ENCODE measurements at places on chromosomes 1 and 21.

GRCh38 chr1:154989195-154989860 is 4.1 kb upstream of the LENEP start:
- DNase-seq: no peak

GRCh38 chr1:116574581-116575291 is 3.9 kb upstream of the CD58 start:
- DNase-seq: peak; percentile 7

GRCh38 chr1:150008699-150009098 is 1.8 kb downstream of the OTUD7B start:
- no peak for DNase-seq

- DNase-seq: no peak
Observed at GRCh38 chr1:235077571-235078479, 50.8 kb downstream of the TOMM20 start.

- no peak for DNase-seq
Observed at GRCh38 chr1:89871768-89872473, 51.1 kb downstream of the LRRC8D start.

GRCh38 chr1:85125891-85126290 is 74.9 kb downstream of the SYDE2 start:
- no peak for DNase-seq

DNA sequence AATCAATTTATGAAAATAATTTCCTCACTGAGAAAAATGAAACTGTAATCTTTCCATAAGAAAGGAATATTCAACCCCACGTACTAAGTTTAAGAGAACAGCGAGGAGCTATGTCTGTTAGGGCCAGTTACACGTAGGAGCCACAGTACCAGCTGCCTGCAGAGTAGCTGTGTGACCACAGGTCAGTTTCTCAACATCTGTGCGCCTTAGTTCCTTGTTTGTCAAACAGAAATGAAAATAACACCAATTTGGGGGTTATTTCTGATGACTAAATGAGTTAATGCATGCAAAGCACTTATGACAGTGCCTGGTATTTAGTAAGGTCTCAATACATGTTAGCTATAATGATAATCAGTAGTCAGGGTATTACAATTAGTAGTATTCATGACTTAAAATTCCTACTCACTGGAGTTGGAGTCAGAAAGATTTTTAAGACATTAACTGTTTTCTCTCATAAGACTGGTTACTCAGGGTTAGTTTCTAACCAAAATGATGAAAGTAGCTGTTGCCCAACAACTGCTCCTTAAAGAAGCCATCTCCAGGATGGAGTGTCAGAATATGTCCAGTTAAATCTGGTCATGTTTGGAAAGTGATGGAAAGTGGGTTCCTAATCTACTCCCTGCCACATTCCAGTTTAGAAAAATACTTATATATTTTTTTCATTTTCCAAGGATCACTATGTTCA is 85.8 kb upstream of the ZNF648 start:
- DNase-seq: no peak

GRCh38 chr1:117664314-117664713 is 58.5 kb downstream of the TENT5C start:
- DNase-seq: no peak

DNA sequence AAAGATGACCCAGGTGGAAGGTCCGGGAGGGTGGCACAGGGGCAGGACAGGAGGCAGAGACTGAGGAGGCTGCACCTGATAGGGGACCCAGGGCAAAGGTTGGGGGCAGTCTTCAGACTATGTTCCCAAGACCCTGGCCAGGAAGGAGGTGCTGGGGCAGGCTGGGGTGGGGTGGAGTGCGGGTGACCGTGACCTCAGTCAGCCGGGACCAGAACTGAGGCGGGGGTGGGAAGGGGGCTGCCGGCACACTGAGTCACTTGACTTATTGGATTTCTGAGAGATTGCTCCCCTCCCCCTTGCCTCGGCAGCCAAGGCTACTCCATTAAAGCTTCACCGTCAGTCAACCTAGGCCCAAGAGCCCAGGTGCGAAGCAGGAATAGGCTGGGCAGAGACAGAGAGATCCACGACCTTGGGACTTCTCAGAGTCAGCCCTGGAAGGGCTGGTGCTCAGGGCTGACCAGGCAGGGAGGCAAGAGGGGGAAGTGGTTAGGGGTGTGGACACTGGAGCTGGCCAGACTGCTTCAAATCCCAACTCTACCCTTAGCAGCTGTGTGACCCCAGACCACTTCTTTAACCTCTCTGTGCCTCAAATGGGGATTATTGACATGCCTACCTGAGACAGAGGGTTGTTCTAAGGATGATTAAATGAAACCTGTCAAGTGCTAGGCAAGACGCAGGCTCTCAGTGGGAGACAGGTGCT is 47.9 kb upstream of the LAPTM5 start:
- no peak for DNase-seq

- no peak for DNase-seq
Observed at GRCh38 chr1:198678901-198679329, 40.1 kb downstream of the PTPRC start.

GRCh38 chr1:185409763-185410528 is 92.9 kb upstream of the IVNS1ABP start:
- DNase-seq: no peak

GRCh38 chr21:41124641-41125201 is 43.2 kb upstream of the BACE2 start:
- DNase-seq: no peak

DNA sequence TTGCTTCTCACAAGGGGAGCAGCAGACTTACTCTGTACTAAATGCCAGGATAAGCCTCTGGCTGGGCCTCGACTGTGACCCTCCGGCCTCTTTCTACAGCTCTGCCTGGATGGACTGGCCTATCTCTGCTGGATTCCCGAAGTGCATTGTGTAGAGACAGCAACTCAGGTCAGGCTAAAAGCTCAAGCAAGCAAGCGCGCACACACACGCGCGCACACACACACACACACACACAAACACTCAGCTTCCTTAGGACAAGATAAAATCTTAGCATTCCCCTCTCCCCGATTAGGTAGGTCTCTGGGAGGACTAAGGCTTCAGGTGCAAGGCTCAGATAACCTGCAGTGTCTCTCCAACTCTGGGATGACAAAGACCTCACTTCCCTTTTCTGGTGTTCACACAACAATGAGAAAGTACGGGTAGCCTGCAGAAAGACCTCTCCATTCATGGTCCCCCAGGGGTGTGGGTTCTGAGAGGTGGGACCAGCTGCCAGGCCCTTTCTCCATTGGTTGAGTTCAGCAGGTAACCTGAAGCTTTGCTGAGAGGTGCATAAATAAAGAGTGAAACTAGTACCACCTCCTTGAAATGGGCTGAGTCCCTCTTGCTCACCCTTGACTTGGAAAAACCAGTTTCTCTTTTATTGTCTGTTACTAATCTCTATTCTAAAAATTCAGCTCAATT is 155.1 kb upstream of the CAMK1G start:
- DNase-seq: no peak

DNA sequence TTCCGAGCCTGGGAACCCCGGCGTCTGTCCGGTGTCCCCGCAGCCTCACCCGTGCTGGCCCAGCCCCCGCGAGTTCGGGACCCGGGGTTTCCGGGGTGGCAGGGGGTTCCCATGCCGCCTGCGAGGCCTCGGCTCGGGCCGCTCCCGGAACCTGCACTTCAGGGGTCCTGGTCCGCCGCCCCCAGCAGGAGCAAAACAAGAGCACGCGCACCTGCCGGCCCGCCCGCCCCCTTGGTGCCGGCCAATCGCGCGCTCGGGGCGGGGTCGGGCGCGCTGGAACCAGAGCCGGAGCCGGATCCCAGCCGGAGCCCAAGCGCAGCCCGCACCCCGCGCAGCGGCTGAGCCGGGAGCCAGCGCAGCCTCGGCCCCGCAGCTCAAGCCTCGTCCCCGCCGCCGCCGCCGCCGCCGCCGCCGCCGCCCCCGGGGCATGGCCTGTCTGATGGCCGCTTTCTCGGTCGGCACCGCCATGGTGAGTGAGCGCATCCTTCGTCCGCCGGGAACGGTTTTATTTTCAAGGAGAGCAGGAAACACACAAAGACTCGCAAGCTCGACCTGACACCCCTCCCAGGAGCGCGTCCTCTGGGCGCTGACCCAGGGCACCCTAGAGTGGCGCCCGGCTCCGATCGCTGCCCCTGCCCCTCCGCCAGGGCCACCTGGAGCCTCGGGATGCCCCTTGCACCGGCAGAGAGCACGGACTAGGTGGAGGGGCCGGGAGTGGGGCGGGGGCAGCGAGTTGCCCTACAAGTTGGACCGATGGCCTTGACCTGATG is at the start of gene ABCG1:
Gene ABCG1, plus strand, starts transcription at position 305 of the 770 bp plus-strand sequence. Its CDS starts 123 bp downstream, at position 428.
- DNase-seq: no peak

GRCh38 chr1:40664167-40664537 is 1.3 kb downstream of the RIMS3 start:
- DNase-seq: no peak

GRCh38 chr1:3586986-3587759 is 24.1 kb downstream of the MEGF6 start:
- DNase-seq: no peak

DNA sequence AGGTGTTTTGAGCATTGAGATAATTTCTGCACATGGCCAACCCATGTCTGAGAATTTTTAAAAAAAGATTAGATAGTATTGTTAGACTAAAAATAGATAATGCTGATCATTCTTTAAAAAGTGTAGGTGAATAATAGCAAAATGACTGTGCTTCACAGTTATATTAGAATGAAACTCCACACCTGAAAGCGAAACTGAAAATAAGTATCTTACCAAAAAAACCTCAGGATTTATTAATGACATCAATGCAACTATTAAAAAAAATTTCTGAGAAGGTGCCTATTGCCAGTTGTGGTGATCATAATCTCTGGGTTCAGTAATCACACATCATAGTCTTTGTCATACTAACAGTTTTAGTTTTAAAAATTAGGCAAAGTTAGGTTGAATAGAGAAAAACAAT is 36.5 kb downstream of the PLA2G4A start:
- DNase-seq: no peak

DNA sequence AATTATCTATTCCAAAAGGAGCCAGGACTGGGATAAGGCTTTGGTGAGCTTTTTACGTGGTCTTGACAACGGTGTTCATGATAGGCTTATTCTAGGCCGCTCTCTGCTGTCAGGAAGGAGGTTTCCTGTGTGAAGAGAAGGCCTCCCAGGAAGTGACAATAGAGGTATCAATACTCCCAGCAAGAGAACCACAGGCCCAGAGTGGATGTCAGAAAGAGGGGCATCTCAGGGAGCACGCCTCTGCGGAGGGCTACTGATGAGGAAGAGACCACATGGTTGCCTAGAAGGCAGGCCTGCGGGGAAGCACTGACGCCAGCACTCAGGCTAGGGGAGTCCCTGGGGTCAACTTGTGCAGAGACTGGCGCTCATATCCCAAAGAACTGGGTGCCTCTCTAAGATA is 60.4 kb downstream of the ITPKB start:
- no peak for DNase-seq

- DNase-seq: no peak
Observed at GRCh38 chr1:41641475-41641814, 157.0 kb upstream of the EDN2 start.

GRCh38 chr1:63871463-63871862 is 97.6 kb downstream of the ROR1 start:
- DNase-seq: no peak

DNA sequence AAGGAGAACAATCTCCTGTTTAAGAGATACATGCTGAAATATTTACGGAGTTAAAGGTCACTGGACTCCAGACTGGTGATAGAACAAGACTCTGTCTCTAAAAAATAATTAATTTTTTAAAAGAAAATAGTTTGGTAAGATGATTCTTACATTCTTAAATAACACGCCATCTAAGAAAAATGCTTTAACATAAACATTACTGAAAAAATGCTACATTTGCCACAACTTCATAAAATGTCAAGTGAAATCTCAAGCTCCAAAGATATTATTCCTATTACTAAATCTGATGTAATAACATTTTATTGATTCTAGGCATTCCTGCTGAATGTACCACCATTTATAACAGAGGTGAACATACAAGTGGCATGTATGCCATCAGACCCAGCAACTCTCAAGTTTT is 4.1 kb downstream of the ANGPTL3 start:
- DNase-seq: no peak

- no peak for DNase-seq
Observed at GRCh38 chr1:63904826-63905225, 131.0 kb downstream of the ROR1 start.

DNA sequence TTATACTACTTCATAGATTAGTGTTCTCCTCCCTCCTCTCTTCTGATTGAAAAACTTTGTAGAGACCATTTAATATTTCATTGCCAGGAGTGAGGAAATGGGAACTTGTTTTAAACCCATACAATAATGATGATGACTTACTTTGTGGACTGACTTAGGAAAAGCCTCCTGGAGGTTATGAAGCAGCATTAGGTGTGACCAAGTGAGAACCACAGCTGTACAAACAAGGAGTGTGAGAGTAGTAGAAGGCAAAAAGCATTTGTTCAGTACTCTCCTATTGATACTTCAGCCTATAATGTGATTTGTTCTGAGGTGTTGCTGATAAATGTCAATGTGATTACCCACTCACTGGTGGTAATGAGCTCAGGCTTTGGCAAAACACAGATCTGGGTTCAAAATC is 8.4 kb downstream of the TIPRL start:
- no peak for DNase-seq

GRCh38 chr1:230249695-230250480 is 176.2 kb downstream of the PGBD5 start:
- DNase-seq: no peak

GRCh38 chr1:236129306-236129705 is 13.0 kb upstream of the GPR137B start:
- no peak for DNase-seq

DNA sequence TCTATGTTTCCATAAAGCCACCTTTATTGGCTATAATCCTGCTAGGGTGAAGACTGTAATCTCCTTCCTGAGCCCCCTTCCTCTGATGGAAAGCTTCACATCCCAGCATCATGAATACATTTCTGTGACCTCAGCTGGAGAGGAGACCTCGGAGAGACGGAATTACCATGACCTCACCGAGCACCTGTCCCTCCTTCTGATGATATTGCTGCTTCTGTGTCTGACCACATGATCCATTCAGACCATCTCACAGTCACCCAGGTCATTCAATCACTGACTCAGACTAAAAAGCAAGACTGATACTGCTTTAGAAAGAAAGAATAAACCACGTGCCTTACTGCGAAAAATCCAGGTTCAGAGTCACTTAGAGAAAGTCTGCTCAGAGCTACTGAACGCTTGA is 8.8 kb downstream of the KCND3 start:
- DNase-seq: no peak

GRCh38 chr1:184861755-184862336 is 107.2 kb upstream of the EDEM3 start:
- DNase-seq: no peak

DNA sequence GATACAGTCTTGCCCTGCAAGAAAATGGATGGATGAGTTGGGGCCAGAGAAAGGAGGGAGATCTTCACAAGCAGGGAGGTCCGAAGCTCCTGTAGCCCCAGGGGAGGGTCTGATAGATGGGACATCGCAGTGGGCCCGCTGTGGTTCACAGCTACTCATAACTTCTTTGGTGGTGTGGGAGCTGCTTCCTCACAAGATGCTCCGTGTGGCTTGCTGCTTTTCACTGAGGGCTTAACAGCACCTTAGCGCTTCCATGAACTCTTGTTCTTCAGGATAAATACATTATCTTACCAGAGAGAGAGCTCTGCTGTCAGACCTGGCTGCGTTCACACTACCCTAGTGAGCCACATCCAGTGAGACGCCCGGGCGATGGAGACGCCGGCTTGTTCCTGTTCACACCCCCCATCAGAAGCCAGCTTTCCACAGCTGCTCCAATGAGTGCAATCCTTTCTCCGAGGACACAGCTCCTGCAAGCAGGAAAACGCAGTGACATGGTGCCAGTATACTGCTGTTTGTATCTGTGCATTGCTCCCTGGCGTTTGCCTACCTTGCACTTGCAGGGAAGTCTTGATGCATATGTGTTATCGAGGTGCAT is 599.8 kb downstream of the AJAP1 start:
- no peak for DNase-seq

- DNase-seq: no peak
Observed at GRCh38 chr1:94319319-94320102, 82.1 kb upstream of the ARHGAP29 start.

Measured in activated naive CD4-positive, alpha-beta T cell (primary cell).